AG09319 (cell line): ENCODE measurements at places on chromosomes 6 and 20.

- DNase-seq: no peak
These were observed 100.8 kb downstream of the SYCP2 start for GRCh38 chr20:59832406-59833363.

- no peak for DNase-seq
These were observed 117.6 kb downstream of the EPB41L2 start for GRCh38 chr6:130945401-130945919.

DNA sequence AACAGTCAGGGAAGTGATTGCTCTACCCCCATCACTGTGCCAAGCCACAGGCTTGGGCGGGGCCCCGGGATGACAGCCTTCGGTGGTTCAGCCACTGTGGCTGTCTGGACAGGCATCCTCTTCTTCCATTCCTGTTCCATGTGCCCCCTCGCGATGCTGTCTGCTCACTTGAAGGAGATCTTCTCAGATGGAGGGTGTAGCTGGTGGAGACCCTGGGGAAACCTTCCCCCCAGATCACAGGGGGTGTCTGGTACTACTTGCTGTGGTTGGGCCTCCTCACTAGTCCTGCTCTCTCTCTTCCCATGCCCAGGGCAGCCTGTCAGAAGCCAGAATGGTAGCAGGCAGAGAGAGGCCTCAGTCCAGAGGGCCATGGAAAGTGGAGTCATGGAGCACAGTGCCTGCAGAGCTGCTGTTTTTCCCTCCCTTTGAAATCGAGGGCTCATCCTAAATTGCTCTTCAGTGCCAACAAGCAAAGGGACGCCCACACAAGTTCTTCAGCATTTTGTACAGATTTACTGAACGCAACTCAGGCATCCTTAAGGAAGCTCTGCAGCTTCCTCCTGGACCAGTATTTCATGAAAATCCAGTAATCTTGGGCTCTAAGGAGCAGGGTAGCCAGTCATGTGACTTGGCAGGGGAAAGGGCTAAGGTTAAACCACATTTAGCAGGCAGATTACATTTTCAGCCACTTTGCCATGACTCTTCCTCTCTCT lies 326.6 kb downstream of the ZFAND3 start:
- no peak for DNase-seq

- no peak for DNase-seq
These were observed 35.6 kb downstream of the PDE7B start for GRCh38 chr6:135887069-135887468.

DNA sequence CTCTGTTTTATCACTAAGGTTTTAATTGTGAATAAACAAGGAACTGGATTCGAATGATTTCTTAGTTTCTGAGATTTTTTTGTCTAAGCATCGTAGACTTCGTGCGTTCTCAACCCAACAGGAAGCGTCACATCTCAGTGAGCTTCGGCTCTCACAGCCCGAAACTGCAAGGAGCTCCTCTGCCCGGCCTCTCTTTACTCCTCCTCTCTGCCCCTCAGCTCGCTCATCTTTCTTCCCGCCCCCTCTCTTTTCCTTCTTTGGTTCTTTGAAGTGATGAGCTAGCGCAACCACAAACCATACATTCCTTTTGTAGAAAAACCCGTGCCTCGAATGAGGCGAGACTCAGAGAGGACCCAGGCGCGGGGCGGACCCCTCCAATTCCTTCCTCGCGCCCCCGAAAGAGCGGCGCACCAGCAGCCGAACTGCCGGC lies 480 bp upstream of the NT5E start:
- no peak for DNase-seq

- no peak for DNase-seq
These were observed 210.4 kb downstream of the CENPW start for GRCh38 chr6:126550323-126550722.

GRCh38 chr6:161533266-161533665 lies 259.4 kb upstream of the AGPAT4 start:
- DNase-seq: no peak

GRCh38 chr20:11375966-11376365 lies 541.7 kb upstream of the BTBD3 start:
- no peak for DNase-seq

GRCh38 chr6:168658059-168658458 lies 217.1 kb downstream of the SMOC2 start:
- DNase-seq: no peak

DNA sequence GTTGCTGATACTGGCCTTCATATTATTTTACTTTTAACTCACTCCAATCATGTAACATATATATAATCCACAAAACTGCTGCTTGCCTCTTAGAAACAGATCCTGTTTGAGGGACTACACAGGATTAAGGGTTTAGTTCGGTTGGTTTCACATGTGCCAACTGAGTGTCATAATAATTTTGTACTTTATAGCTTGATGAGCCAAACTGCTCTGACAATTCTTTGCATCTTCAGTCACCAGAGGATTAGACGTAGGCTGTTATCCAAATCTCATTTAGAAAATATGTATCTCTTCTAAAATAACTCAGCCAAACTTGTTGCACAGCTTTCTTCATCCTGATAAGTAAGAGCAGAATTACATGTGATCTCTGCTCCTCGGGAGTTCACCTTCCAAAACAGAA lies 643.6 kb upstream of the PTCHD4 start:
- no peak for DNase-seq

DNA sequence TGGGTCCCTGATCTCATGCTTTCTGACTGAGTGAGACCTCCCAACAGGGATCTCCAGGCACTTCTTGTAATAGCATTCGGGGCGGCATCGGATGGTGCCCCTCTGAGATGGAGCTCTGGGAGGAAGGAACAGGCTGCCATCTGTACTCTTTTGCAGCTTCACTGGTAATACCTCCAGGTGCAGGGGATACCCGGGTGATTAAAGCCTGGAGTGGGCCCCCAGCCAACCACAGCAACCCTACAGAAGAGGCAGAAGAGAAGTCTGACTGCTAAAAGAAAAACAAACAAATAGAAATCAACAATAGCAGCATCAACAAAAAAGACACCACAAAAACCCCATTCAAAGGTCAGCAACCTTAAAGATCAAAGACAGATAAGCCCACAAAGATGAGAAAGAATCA lies 19.1 kb upstream of the PGK2 start:
- DNase-seq: no peak

DNA sequence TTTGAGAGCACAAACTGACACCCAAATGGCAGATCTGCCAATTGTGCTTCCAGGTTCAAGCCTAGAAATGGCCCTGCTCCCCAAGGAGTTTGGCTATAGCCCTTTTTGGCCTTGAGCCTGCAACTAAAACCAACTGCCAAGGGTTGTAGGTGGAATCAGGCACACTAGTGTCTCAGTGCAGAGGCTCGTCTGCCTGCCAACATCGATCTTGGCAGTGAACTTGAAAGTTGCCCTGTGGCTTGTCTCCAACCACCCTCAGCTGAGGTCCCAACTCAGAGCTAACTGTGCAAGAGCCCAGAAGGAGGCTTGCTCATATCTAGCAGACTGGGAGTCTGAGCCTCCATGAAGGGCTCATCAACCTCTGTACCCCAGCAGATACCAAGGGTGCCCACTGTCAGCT lies 92.7 kb upstream of the GLP1R start:
- no peak for DNase-seq

GRCh38 chr6:110484321-110484720 lies 7.9 kb upstream of the SLC22A16 start:
- DNase-seq: no peak

DNA sequence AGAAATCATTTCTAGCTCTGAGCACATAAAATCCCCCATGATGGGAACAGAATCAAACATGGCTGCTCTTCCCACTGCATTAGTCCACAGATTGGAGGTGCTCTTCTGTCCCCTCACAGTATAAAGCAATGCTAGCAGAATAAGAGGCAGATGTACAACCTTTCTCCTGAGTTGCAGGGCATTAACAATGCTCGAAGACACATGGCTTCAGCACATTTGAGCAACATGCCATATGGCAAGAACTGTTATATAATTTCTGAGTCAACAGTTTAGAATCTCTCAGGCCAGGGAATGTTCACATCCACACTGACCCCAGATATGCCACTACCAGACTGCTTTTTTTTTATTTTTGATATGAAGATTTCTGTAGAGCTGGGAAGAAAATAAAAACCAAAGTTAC lies 119.6 kb downstream of the KIF13A start:
- DNase-seq: peak; percentile 57

DNA sequence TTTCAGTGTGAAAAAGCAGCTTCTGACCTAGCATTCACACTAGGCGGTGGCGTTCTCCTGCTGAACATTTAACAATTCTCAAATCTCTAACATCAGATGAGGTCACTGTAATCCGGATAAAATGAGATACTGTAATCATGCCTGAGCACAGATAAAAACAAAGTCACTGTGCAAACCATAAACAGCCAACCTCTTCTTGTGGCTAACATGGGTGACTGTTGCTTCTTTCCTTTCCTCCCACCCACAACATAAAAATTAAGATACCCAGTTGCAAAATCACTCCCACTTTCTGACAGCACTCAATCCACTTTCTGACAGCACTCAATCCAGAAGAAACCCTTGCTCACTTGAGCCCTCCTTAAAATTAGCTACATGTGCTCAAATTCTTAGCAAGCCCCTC lies 11.5 kb upstream of the ALDH8A1 start:
- DNase-seq: no peak

GRCh38 chr6:35238843-35239289 lies 20.7 kb upstream of the ZNF76 start:
- DNase-seq: no peak

- DNase-seq: no peak
These were observed 232.4 kb downstream of the ZFAND3 start for GRCh38 chr6:38051819-38052434.

- DNase-seq: no peak
These were observed 899.6 kb upstream of the SLC35B3 start for GRCh38 chr6:9334979-9335378.

- DNase-seq: no peak
These were observed 238.9 kb downstream of the ERMARD start for GRCh38 chr6:169990095-169991030.

DNA sequence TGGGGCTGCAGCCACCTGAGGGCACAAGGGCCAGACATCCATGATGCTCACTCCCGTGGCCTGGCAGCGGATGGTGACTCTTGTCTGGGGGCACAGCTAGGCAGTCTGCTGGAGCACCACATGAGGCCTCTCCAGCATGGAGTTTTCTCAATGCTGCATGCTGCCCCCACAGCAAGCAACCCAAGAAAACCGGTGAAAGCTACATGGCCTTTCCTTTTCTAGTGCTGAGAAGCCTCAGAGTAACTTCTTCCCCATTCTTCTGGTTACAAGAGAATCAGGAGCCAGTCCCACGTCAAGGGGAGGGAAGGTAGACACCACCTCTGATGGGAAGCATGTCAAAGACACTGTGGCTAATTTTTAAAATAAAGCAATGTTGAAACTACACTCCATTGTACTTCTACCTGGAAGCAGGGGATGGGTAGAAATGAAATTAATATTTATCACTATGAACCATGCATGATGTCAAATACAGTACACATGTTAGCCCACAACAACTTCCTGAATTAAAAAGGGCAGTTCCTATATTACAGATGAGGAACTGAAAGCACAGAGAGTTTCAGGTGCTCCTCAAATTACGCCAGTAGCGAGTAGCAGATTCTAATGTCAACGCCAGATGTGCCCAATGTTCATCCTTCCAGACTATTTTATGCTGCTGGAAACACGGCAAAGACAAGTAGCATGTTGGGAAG lies 101.5 kb downstream of the LAMP5 start:
- no peak for DNase-seq

DNA sequence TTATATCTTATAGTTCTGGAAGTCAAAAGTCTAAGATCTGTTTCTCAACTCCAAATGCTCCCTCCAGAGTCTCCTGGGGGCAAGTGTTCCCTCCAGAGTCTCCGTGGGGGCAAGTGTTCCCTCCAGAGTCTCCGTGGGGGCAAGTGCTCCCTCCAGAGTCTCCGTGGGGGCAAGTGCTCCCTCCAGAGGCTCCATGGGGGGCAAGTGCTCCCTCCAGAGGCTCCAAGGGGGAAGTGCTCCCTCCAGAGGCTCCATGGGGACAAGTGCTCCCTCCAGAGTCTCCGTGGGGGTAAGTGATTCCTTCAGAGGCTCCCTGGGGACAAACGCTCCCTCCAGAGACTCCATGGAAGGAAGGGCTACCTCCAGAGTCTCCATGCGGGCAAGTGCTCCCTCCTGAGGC lies 34.0 kb upstream of the THBS2 start:
- no peak for DNase-seq

DNA sequence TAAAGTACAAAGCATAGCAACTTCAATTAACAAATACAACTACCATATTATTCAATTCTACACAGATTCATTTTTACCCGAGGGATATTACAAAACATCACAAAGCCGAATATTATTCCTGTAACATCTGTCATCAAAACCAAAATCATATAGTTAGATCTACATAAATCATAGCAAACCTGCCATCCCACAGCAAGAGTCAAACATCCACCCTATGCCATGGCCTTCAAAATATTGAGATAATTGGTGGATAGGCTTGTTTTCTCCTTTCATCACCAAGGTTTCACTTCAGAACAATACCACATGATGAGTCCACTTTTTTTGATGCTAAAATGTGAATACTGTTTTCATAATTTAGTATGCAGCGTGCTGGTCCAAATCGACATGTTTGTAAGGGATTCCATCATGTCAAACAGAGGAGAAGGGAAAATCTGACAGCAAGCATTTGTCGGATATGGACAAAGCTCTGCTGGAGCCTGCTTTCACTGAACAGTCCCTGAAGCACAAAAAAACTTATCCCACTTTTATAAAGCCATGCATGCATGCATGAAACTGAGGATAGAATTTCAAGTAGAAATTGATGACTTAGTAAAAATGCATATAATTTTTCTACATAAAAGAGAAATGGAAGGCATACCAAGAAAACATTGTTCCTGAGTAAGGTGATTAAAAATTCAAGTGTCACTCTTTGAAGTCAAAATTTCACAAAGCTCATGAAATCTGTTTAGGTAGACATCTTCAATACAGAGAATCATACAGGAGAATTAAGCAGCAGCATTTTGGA lies 494.1 kb downstream of the HACE1 start:
- no peak for DNase-seq

DNA sequence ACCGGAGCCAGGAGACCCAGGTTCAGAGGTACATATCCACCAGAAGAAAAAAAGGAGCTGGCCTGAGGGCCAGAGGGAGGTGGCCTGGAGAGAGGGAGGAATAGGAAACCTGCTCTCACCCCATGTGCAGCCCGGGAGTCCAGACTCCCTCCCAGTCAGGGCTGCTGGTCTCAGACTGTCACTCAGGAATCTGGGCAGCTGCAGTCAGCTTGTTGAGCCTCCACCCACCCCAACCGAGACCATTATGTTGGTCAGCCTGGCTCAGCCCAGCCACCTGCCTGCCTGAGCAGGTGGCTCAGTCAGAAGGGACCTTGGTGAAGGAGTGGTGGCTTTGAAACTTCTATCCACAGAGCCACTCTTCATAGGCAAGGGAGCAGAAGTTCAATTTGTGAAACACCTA lies 53.3 kb upstream of the EPB41L1 start:
- DNase-seq: no peak

DNA sequence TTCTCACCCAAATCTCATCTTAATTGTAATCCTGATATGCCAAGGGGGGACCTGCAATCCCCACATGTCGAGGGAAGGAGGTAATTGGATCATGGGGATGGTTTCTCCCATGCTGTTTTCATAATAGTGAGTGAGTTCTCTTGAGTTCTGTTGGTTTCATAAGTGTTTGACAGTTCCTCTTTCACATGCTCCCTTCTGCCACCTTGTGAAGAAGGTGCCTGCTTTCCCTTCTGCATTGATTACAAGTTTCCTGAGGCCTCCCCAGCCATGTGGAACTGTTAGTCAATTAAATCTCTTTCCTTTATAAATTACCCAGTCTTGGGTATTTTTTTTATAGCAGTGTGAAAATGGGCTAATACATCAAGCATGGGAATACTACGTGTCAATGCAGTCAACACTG lies 925.0 kb upstream of the MAN1A1 start:
- no peak for DNase-seq
